Activated CD4-positive, alpha-beta T cell treated with anti-CD3 and anti-CD28 coated beads, Interleukin-2, amount 10 ng/mL, durations not matched to agents 7 days and 5 days (primary cell): ENCODE measurements at places on chromosomes 3 and 15. TPM values are rescaled to one million over a fixed set of nuclear protein-coding genes. Genes with fewer than 3 reads are reported as not detected.

DNA sequence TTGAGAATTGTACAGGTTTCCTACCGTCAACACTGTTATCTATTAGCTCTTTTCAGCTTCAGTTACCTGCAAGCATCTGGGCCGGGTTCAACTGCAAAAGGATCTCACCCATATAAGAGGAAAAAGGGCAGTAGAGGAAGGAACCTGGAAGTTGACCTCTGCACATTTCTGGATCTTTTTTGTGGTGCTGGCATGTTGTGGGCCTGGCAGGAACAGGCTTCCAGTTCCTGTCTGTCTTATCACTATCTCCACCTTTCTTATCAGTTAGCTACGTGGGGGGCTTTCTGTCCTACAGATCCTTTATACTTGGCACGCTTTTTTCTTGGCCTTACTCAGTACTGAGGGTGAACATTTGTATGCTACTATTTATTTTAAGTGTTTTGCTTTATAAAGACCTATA is 42.2 kb upstream of the TJP1 start:
- H3K27ac ChIP-seq: no peak overlapping the region
- peaks cover 32% of the 10 kb centered on the region for H3K27me3 ChIP-seq
- H3K4me1 ChIP-seq: no peaks in the 10 kb centered on the region
- H3K4me3 ChIP-seq: no peak overlapping the region

DNA sequence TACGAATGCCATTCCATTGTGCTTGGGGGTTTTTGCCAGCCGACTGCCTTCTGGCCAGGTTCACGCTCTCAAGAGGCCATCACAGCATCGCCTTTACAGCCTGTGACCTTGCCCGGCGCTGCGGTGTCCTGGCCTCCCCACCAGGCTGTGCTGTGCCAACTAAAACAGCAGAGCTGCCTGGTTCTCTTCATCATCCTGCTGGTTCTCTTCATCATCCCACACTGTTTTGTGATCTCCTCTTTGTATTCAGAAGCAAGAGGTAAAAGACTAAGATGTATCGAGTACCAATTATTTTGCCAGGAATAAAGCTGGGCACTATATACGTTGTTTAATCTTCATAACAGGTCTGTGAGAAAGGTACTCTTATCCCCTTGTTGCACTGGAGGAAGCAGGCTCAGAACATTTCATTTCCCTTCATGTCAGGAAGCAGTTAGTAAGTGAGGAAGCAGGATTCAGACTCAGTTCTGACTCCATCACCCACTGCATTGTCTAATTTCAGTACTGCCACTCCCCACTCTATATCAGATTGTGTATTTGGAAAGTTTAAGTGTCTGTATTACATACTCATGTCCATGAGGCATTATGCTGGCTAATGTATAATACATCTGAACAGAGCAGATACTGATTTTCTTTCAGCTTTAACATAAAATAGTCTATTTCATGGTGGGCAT is 92.7 kb downstream of the LRRC28 start:
- H3K4me1 ChIP-seq: peaks cover 7% of the 10 kb centered on the region
- H3K27ac ChIP-seq: no peak overlapping the region
- peaks cover 1% of the 10 kb centered on the region for H3K36me3 ChIP-seq
- DNase-seq: peak; percentile 49

Gene FANCD2OS
- not detected for total RNA-seq

- H3K4me3 ChIP-seq: no peak overlapping the region
- no peak for DNase-seq
- H3K27me3 ChIP-seq: peaks cover 16% of the 10 kb centered on the region
- no peak overlapping the region for H3K27ac ChIP-seq
- no peaks in the 10 kb centered on the region for H3K36me3 ChIP-seq
Measured at GRCh38 chr15:98155356-98155755, 194.9 kb downstream of the ARRDC4 start.

DNA sequence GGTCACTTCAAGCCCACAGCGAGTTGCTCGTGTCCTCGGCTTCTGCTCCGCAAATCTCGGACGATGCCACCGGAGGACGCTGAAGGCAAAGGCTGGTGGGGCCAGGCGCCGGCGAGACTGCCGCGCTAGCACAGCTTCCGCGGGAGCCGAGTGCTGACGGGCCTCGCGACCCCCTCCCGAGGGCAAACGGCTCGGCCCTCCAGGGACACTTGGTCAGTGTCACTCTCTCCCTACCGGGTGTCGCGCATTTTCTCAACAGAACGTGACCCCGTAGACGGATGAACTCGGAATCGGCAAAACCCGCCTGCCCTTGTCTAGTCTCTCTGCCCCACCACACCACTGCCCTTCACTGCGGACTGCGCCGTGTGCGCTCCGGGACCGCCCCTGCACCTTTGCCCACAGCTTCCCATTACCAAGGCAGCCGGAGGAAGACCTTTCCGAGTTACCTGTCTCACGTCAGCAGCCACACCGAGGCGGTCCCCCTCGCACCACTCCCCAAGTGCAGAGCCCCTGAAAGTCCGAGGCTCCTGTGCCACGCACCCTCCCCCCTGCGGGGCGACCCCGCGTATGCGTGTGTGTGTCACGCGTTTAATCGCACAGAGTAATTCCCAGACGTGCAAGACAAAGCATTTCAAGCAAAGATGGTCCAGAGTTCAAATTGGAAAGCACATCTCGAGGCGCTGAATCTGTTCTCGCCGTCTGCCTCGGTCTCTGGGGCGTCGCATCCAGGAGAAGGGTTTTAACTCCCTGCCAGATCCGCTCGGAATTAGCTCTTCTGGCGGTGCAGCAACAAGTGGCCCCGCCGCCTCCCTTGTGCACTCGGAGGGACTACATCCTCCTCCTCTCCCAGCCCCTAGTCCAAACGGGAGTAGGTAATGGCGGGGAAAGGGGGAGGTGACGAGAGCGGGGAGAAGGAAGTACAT is 245.0 kb upstream of the TOPAZ1 start:
- peaks cover 9% of the 10 kb centered on the region for H3K36me3 ChIP-seq
- peak overlapping the region; percentile 64 for H3K4me3 ChIP-seq
- H3K27ac ChIP-seq: peak overlapping the region; percentile 65

DNA sequence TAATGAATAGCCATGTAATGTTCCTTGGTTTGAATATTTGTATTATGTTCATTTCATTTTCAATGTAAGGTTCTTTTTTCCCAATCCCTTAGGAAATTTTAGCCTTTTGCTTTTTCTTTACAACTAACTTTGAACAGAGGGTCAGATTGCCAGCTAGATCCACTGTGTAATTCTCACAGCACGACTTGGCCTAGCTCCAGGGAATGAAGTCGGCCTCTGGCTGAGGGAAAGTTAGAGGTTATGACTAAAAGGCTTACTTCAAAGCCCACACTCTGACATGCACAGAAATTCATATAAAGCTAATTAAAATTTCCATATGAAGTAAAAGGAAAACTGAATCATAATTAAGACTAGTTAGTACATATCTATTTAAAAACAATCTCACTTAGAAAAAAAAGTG is 38.7 kb downstream of the ROBO1 start:
- no peaks in the 10 kb centered on the region for H3K4me1 ChIP-seq
- no peak overlapping the region for H3K4me3 ChIP-seq
- H3K27me3 ChIP-seq: no peaks in the 10 kb centered on the region
- H3K27ac ChIP-seq: no peak overlapping the region

Gene MAGEL2
- not detected for total RNA-seq

- H3K27ac ChIP-seq: no peak overlapping the region
- H3K27me3 ChIP-seq: peaks cover 3% of the 10 kb centered on the region
- H3K4me3 ChIP-seq: no peak overlapping the region
- no peaks in the 10 kb centered on the region for H3K36me3 ChIP-seq
Measured at GRCh38 chr15:89765694-89766093, 10.4 kb upstream of the MESP2 start.

DNA sequence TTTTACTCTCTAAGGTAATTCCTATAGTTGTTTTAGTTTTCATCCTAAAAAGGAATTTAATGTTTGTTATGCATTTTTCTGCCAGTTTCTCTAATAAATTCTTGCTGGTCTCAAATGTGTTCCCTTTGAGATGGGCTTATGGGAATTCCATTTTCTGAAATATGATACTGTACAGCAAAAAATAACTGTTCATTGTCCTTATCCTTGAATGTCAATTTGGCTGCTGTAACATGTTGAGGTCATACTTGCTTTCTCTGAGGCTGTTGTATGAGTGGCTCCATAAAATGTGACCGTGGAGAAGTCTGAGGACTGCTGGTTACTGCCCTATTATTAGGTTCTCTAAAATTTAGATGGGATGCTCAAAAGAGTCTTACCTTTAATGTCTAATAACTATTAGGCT is 266.5 kb downstream of the ADAMTS17 start:
- no peaks in the 10 kb centered on the region for H3K4me1 ChIP-seq
- DNase-seq: no peak
- no peaks in the 10 kb centered on the region for H3K36me3 ChIP-seq
- H3K4me3 ChIP-seq: no peak overlapping the region
- H3K27ac ChIP-seq: no peak overlapping the region
- H3K27me3 ChIP-seq: no peaks in the 10 kb centered on the region

- no peaks in the 10 kb centered on the region for H3K27me3 ChIP-seq
- H3K4me3 ChIP-seq: no peak overlapping the region
- peaks cover 6% of the 10 kb centered on the region for H3K4me1 ChIP-seq
- H3K27ac ChIP-seq: no peak overlapping the region
Measured at GRCh38 chr15:52208306-52208946, 17.2 kb upstream of the GNB5 start.

DNA sequence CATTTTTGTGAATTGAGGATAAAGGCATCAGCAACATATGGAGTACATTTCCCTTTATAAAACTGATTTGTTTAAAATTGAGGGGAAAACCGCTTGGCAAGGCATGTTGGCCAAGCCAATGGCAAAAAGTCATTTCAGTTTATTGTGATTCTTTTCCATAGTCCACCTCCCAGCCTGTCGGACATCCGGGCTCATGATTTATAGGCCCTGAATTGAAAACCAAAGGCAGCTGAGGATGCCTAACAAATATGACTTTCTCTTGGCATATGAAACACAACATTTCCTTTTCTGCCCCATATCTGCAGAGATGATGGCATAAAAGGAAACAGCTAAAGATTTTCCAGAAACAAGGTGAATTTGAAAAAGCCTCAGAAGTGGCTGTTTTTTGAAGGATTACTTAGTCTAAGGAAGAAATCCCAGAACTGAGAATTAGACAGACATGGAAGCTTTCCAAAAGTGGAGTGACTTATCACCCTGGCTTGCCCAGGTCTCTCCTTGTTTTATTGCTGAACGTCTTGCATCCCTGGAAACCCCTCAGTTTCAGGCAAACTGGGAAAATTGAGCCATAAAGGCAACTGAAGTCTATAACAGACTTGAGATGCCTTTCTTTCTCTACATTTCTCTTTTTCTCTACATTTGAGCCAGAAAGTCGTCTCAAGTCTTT is 74.0 kb downstream of the COL8A1 start:
- H3K4me3 ChIP-seq: no peak overlapping the region
- peaks cover 7% of the 10 kb centered on the region for H3K27me3 ChIP-seq
- no peaks in the 10 kb centered on the region for H3K36me3 ChIP-seq
- no peak for DNase-seq
